ENCODE measurements at places on chromosomes 2 and 18.

DNA sequence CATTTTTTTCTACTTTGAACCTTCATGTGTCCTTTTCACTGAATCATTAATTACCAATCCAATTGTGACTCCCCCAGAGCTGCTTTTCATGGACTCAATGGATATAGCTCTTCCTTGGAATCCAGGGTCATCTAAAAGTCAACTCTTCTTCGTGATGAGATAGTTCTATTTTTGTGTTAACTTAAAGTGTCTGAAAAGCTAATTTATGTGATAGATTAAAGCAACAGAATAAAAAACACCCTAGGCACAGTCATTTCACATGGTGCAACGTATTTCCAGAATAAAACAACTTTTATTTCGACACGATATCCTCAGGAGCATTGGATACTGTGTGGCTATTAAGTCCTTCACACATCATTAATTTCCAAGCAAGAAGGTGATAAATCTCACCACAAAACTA lies 250.6 kb upstream of the SPHKAP start:
- DNase-seq, result no peak

GRCh38 chr2:186302263-186302662 lies 183.8 kb upstream of the ZC3H15 start:
- DNase-seq, result no peak

DNA sequence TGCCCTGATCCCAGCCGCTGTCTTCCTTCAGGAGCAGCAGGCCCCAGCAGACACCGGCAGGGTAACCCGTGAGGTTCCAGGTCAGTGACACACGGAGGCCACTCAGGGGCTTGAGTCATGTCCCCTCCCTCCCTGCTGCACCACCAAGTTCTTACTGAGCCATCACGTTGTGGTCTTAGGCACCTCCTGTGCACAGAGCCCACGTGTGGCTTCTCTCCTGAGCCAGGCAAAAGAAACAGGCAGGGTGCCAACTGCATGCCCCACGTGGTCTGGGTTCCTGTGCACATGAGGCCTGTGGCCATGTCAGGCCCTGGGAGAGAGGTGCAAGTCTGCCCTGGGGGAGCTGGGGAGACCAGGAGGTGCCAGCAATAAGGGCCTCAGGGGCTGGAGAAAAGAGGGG lies 264.8 kb downstream of the KLHL29 start:
- DNase-seq, result no peak

DNA sequence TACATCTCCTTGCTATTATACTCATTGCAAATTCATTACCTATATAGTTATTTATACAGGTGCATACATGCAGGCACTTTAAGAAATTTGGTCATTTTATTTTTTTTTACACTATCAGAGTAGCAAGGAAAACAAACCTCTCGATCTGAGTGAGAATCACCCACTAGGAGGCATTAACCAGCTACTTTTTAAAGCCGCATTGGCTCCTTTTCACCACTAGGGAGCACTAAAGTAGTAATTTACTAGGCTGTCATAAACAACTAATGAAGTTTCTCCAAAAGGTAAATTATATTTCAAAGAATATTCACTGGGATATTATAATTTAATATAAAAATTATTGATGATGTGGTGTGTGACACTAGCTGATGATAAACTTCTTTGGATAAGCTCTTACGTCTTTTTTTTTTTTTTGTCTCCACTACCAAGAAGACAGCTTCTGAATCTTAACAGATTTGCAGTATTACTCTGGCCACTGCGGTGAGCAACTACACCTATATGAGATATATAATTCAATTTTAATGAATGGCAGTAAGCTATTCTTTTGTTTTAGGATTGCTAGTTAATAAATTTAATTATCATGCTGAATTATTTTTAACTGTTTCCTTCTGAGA lies 101.9 kb downstream of the NOL4 start:
- DNase-seq, result peak; percentile 68

DNA sequence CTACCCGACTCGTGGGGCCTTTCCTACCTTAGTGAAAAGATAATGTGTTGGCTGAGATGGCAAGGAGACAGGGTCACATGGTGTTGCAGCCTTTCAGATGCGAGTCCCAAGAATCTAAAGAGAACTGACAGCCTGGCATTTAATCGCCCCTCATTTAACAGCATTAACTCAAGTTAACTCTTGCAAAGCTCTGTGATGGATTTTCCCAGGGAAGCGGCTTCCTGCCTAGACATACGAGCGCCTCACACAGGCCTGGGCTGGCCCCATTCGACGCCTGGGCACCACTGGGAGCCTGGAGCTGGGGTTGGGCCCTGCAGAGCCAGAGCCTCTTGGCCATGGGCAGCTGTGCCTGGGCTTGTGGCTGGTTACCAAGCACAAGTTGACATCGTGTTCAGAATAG lies 140.8 kb downstream of the SEPTIN10 start:
- DNase-seq, result no peak

DNA sequence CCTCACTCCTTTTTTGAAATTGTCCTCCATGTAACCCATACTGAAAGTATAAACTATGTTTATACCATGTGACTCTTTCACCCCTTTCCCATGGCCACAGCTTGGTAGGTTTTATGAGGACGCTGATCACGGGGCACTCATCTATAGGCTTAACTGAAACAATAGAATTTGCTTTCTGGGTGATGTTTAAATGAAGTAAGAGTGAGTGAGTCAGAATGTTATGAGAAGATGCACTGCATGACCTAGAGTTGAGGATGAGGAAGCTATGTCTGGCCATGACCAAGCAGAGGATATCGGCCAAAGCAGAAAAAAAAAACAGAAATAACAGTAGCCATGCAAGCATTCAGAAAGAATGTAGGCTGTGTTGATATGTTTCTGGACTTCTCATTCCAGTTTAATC lies 34.9 kb downstream of the SCN1A start:
- DNase-seq, result no peak

DNA sequence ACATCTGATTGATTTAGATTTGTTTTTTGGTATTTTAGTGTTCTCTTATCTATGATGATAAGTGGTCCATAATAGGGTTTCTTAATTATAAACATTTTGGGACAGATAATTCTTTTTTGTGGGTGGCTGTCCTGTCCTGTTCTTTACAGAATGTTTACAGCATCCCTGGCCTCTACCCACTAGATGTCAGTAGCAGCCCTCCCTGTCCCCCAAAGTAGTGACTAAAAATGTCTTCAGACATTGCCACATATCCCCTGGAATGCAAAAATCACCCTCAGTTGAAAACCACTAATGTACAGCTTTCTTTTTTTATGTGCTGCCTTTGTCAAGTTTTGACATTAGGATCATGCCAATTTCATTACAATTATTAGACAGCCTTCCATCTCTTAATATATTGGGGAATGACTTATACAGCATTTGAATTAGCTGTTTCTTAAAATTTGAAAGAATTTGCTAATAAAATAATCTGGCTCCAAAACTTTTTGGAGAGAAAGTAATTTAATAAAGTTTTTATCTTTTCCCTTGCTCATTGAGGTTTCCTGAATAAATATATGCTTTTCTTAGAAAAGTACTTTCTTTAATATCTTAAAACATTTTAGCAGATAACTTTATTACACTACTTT lies 19.5 kb downstream of the WIPF1 start:
- peak; percentile 69 for DNase-seq
